Ecto neural progenitor cell (in vitro differentiated cells): ENCODE measurements at places on chromosomes 3 and 15.

DNA sequence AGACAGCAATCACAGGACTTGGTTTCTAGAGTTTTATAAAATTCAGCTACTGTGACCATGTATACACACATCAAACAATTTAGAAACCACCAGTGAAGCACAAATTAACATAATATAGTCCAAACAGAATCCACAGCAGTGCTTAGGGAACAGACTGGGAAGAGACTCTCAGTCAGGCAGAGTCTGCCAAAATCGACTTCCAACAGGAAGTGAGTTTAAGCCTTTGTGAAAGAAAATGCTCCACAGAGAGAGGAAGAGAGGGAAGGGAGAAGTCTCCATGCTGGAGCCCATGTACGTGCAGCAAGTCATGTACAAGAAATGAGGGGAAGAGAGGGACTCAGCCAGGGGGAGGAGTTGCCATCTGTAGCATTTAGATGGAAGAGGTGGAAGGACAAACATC lies 172.6 kb downstream of the IL5RA start:
- no peak for DNase-seq

GRCh38 chr3:140205598-140205997 lies 270.6 kb downstream of the CLSTN2 start:
- no peak for DNase-seq

DNA sequence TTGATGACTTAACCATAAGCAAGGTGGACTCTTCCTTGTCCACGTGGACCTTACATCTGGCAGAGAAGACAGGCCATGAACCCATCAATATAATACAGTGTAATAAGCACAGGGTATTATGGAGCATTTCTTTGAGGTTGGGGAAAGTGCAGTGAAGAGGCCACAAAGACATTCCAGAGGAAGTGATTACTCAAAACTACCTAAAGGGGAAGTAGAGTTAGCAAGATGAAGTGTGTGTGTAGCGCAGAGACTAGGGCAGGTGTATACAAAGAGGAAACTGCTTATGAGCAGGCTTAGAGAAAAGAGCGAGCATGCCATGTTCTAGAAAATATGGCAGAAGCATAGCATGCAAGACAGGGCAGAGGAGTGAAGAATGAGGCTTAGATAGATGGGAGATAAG lies 17.9 kb downstream of the CP start:
- DNase-seq, result no peak

DNA sequence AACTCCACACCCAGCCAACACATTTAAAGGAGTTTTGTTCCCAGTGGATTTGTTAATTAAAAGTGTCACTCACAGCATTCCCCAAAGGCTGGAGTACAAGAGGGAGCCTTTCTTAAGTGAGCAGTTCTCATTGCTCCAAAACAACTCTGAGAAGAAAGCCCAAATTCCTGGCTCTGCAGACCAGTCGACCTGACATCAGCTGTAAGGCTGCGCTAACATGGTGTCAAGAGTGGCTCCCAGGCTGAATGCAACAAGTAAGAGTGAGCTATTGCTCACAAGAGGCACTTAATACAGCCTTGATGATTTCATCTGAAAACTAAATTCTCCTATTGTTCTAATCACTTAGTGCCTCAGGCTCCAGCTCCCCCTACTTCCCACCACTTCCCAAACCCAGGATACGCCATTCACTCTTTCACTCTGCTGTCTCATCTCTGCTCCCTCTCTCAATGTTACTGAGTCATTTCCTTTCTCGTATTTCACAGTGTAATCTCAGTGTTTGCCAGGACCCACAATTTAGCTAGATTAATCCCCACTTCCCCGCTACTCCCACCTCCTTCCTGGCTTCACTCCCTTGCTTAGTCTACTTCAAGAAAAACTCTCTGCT lies 81.8 kb downstream of the WWTR1 start:
- no peak for DNase-seq

- DNase-seq, result no peak
These were observed 480.7 kb upstream of the SUCLG2 start for GRCh38 chr3:68135067-68135466.
